Stimulated activated CD4-positive, alpha-beta T cell treated with anti-CD3 and anti-CD28 coated beads, Interleukin-15, amount 100 ng/mL, for 24 hours (primary cell): ENCODE measurements at places on chromosomes 11 and 22.
A peak's percentile ranks its signal among the peaks of the same experiment; 100 is the strongest.

- DNase-seq = no peak
Observed at GRCh38 chr11:10693509-10694081, at the start of gene IRAG1. IRAG1 (minus strand) TSS chr11:10693755; CDS start chr11:10693602, 153 bp downstream.

GRCh38 chr11:63369165-63369970, at the start of gene SLC22A9:
SLC22A9 (plus strand) TSS chr11:63369785; CDS start chr11:63370057, 272 bp downstream.
- no peak for DNase-seq

GRCh38 chr11:36077886-36078685, 134.2 kb downstream of the LDLRAD3 start:
- no peak for DNase-seq

GRCh38 chr11:76667856-76668255, 2.7 kb downstream of the LRRC32 start:
- DNase-seq = no peak

DNA sequence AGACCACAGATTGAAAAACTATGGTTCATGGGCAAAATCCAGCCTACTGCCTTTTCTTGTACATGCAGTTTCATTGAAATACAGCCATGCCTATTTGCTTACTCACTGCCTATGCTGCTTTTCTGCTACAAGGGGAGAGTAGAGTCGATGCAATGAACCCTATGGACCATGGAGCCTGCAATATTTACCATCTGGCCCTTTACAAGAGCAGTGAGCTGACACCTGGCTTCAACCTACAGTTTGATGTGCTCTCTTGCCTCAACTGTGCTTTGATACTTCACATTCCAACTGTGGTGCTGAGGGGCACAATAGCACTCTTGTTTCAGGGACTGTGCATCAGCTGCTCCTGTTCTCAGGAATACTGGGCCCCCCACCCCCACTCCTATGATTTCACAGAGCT, 239.5 kb upstream of the SORL1-AS1 start:
- DNase-seq = no peak

GRCh38 chr22:32723643-32724042, 77.9 kb upstream of the TIMP3 start:
- DNase-seq = peak; percentile 67

- no peak for DNase-seq
Observed at GRCh38 chr22:17400305-17400704, 31.0 kb downstream of the CECR2 start.

GRCh38 chr11:5809122-5809519, 397 bp downstream of the OR52N2 start:
- DNase-seq = no peak

- no peak for DNase-seq
Observed at GRCh38 chr11:48108231-48109045, 108.2 kb upstream of the OR4B1 start.

GRCh38 chr22:50262460-50262911, 1.0 kb upstream of the MAPK12 start:
- DNase-seq = peak; percentile 38

DNA sequence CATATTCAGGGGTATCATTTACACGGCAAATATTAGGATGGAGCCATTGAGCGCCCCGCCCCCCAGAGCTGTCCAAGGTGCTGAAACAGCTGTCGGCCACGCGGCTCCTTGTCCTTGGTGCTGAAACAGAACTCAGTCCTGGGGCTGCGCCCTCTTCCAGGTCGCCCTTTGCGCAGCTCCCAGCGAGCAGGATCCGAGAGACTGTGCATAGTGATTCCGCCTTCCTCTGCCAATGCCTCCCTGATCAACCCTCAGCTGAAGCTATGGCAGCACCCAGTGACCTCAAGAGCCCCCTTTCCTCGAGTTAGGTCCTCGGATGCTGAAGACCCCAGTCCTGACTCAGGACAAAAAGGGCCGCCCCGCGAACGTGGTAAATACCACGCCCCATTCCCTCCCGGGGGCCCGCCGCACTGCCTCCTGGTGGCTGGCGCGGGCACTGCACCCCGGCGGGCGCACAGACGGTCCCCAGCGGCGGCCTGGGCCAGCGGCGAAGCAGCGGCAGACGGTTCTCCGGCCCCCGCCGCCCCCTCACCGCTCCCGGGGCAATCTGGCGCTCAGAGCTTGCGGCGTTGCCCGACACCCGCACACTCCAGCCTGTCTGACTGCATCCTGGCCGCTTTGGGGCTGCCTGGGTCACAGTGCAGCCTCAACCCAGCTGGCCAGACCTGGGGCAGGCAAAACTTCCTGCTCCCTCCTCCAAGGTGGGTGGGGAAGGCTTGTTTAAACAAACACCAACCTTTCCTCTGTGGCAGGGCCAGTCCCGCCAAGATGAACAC, 13.4 kb downstream of the SYT7 start:
- peak; percentile 85 for DNase-seq

GRCh38 chr11:1707751-1708150, 10.8 kb downstream of the KRTAP5-6 start:
- no peak for DNase-seq

DNA sequence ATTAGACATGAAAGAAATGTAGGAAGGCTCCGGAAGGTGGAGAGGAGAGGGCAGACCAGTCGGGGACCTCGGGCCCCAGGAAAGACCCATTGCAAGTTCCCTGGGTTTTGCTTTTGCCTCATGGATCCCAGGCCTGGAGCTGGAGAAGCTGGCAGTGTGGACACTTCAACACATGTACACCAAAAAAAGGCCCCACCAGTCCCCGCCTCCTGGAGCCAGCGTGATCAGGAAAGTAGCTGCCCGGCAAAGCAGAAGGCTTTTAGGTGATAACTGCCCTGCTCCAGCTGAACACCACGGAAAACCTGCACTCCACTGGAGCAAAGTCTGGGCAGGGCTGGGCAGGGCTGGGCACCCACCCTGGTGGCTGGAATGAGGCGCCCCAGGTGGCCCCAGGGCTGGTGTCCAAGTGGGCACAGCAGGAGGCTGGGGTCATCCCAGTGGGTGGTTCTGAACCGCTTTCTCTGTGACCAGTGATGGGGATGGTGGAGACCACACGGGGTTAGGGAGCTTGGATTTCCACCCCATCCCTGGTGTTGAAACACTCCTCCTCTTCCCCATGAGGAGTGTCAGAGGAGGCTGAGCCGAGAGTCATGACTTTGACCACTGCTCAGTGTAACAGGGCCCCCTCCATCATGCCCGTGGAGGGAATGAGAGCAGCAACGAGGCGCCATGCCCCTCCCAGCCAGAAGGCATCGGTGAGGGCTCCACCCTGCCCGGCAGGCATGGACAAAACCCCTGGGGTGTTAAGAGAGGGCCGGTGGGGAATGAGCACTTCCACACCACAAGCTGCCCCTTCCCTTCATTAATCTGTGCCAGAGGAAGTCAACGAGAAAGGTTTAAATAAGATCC, 16.9 kb upstream of the MUC5AC start:
- no peak for DNase-seq
